Suppressor macrophage treated with lipopolysaccharide for 1 hour (primary cell): ENCODE measurements at places on chromosomes 13 and 19.

- DNase-seq, result no peak
Observed at GRCh38 chr19:43752287-43752875, 2.4 kb downstream of the SMG9 start.

GRCh38 chr13:29621051-29621800 is 25.7 kb upstream of the SLC7A1 start:
- no peak for DNase-seq

- no peak for DNase-seq
Observed at GRCh38 chr13:27583645-27584044, 36.7 kb downstream of the LNX2 start.

DNA sequence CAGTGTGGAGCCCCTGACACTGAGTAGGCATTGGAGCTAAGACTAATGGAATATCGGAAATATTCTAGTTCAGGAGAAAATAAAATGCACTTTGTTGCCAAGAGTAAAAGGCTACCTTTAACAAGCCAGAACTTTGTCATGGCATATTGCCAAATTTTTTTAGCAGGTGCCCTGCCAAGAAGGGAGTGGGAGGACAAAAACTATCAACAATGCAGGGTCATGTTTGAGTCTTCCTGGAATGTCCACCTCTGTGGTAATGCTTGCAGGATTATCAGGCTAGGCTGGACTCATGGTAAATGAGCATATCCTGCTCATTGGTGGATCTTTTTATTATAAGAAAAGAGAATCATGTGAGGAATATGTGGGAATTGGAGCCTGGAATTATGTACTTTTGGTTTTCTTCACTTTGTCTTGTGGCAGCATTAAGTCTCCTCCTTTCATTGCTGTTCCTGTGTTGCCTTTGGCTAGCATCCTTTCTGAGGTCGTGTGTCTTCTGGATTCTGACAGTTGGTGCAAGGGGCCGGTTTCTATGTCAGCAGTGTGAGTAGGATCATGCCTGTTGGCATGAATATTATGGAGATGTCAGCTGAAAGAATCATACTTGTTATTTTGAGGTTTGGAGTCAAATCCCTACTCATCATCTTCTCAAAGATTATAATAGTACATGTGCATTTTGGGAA is 122.9 kb upstream of the SPRY2 start:
- DNase-seq, result no peak

DNA sequence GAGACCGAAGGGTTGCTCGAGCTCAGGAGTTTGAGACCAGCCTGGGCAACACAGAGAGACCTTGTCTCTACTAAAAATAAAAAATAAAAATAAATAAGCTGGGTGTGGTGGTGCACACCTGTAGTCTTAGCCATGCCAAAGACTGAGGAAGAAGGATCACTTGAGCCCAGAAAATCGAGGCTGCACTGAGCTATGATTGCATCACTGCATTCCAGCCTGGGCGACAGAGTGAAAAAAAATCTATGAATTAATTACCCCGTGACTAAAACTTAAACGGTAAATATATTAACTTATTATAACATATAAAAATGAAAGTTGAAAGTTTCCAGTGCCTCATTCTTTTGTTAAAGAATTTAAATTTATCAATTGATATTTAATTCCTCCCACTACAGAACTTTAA is 273.7 kb downstream of the KLF12 start:
- DNase-seq, result no peak

DNA sequence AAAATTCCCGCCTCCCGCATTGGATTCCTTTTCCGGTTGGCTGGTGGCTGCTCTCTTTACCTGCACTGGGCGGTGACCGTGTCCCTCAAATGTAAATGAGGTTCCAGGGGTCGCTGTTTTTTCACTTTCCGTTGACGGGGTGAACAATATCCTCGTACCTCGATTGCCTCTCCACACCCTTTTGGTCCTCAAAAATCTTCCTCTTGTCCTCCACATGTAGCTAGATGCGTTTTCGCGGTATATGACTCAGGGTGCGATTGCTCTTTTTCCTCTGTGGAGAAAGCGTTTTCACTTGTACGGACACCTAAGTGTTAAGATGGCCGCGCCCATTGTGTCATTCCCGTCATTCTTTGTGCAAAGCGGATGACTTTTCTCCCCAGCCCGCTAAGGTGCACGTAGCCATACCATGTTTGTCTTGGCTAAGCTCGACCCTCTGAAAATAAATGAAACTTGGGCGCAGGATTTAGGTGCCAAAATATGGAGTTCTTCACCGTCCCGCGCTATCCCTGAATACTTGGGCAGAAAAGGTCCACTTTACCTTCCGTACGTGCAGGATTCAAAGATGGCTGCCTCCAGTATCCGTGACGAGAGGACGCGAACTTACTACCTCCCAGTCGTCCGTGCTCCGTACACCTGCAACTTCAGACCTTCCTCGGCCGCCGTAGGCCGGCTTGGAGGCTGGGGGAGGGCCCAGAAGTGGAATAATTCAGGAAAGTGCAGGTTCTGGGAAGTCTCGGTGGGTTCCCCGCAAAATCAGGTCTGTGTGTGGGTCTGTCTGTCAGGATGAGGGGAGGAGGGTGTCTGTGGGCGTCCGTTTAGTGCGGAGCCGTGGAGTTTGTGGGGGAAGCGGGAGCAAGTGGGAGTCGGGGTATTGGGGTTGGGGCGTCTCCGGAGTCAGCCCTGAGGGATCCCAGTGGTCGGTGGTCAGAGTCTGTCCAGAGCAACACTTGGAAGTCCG is at the start of gene ZNF613:
TSS of gene ZNF613 (plus strand) at position 689 of the 958 bp plus-strand sequence. CDS start 8,749 bp downstream, outside the sequence.
- peak; percentile 91 for DNase-seq

DNA sequence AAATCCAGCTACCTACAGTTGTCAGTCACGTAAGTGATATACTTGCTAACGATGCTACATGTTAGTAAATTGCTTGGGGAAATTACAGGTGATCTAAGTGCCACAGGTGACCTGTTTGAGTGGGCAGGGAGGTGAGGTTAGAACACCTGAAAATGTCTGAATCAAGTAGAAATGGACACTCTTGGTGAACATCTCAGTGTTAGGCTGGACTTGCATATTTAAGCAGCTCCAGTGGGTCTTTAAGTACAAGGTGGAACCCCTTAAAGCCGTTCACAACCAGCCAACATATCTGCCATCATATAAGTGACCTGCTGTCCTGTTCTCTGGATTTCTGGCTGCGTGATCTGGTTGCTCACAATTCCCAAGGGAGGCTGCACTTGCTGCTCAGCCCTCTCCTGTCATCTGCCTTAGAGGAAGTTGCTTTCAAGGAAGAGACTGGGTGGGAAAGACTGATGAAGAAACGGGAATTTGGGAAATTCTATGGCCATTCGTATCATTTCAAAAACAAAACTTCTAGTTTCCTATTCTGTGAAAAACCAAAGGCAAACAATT is 244.0 kb downstream of the DCLK1 start:
- no peak for DNase-seq

- peak; percentile 3 for DNase-seq
Observed at GRCh38 chr13:100673376-100673712, 1.3 kb downstream of the TMTC4 start.

DNA sequence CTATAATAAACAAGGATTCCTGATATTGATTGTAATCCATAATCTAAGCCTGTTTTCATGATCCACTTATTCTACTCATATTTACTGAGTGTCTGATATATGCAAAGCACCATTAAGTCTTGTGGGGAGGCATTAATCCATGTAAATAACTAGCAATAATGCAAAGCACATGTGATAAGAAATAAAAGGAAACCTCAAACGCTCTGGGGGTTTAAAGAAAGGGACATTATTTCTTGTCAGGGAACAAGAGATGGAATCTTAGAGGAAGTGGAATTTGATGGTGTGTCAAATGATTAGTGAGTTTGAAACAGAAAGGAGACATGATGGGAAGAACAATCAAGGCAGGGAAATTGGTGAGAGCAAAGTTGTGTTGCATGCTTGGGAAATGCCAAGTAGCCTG is 57.4 kb upstream of the FLT1 start:
- DNase-seq, result no peak

DNA sequence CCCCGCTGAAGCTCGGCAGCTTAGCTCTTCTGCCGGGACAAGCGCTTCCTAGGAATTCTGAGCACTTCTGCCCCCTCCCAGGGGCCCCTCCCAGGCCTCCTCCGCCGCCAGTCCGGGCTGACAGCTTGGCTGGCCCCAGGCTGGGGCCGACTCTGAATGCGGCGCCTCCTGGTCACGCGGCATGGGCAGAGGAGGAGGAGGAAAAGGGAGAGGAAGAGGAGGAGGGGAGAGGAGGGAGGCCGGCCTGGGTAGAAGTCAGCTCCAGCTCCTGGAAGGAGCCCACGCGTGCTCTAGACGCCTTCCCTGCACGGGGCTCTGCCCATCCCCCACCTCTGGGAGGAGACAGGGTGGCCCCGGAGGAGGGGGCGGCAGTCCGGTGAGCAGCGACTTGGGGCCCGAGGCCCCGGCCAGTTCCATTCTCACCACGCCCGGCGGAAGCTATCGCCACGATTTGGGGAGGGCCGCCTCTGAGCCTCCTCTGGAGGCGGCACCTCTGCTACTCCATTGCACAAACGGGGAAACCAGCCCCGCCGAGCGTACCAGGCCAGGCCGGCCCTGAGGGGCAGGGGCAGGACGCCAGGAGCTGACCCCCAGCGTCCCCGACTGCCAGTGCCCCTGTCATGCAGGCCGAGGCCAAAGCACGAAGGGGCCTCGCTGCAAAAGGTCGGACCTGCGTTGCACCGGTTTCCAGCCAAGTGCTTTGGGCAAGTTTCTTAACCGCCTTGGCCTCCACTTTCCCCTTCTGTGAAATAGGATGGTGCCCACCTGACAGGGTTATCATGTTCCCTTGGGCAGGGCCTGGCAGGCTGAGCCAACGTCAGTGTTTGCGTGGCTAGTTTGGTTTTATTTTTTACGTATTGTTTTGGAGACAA is 31.6 kb downstream of the CCNE1 start:
- peak; percentile 42 for DNase-seq
